ENCODE measurements at places on chromosomes 3 and 15.

DNA sequence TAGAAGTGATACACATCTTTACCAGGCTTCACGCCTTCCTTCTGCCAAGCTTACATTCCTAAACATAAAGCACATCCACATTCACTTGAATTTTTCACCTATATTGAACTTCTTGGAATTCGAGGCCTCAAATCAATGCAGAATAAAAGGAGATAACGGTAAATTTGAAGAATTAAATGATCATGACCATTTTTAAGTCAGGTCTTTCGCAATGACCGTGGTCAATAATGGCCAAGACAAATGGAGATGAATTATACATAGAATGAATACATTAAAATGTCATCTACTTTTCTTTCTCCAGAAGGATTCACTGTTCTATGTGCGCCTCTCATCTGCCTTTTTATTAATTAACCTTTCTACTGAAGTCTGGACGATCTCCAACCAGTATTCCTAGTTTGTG is 5.3 kb upstream of the GOLGA8A start:
- DNase-seq: no peak

DNA sequence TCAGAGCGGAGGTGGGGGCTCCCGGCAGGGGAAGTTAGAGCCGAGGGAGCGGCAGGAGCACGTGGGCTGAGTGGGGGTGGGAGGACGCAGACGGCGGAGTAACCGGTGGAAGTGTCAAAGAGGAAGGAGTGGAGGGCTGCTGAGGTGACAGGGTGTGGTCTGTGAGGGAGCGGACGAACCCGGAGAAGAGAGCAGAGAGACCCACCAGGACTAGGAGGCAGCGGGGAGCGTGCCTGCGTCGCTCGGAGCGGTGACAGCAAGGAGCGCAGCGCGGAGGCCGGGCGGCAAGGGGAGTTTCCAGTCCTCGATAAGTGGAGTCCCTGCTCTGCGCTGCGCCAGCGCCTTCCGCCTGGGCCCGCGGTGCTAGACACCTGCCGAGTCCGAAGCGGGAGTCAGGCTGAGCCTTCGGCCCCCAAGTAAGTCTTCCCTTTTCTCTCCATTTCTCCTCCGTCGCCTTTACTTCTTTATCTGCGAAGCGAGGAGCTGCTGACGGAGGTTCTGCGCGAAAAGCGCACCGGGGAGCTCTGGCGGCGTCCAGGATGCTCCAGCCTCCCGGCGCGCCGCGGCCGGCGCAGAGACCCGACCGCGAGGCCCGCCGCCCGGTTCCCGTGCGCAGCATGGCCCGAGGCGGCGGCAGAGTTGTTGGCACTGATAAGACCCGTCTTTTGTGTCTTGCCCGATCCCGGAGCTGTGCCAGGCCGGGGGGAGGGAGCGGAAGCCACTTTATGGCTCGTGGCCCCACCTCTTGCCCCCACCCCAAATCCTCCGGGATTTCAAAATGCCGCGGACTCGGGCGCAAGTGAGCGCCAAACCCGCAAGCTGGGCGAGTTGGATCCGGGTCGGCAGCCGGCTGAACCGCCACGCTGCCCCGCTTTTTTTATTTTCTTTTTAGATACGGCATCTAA is 533.0 kb upstream of the SEMA6D start:
- no peak for DNase-seq

GRCh38 chr15:52392008-52392687 is 96.5 kb upstream of the MYO5C start:
- no peak for DNase-seq

GRCh38 chr15:97483232-97483631 is 477.3 kb upstream of the ARRDC4 start:
- DNase-seq: no peak

- DNase-seq: no peak
Measured at GRCh38 chr15:92053753-92054316, 200.3 kb downstream of the SLCO3A1 start.

DNA sequence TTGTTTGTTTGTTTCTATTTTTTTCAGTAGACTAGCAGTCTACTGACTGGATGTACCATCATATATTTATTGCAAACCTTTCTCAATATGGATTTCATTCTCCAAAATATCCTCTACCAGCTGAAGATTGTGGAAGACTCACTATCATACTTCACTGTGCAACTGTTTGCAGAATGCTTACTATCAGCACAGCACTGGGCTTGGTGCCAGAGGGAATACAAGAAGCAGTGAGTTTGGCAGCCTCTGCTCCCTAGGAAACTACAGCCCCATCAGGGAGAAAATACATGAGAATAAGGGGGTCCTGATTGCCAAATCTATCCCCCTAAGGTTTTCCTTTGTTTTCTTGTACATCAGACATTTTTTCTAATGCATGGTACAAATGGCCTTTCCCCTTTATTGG is 27.5 kb downstream of the AQP9 start:
- no peak for DNase-seq

GRCh38 chr15:41809526-41810220 is 18.2 kb upstream of the JMJD7 start:
- no peak for DNase-seq

- no peak for DNase-seq
Measured at GRCh38 chr3:35946121-35946853, 307.0 kb downstream of the ARPP21 start.

DNA sequence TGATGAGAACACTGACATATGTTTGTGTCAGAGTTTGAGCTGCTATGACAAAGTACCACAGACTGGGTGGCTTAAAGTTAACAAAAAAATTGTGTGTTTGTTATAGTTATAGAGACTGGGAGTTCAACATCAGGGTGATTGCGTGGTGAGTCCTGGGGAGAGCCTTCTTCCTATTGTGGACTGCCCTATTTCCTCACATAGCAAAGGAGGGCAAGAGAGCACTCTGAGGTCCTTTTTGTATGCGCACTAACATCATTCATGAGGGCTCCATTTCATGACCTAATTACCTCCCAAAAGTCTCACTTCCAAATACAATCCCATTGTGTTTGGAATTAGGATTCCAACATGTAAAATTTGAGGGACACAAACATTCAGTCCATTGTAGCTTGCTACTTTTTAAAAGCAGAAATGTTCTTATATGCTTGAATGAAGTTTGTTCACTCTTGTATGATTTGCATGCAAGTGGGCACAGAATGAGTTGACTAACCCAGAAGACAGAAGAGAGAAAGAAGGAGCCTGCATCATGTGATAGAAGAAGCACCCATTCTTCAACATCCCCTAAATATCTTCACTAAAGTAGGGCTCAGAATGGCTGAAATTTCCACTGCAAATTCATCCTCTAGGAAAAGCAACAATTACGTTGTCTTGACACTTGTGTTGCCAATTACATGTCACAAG is 18.9 kb upstream of the ALCAM start:
- DNase-seq: no peak

DNA sequence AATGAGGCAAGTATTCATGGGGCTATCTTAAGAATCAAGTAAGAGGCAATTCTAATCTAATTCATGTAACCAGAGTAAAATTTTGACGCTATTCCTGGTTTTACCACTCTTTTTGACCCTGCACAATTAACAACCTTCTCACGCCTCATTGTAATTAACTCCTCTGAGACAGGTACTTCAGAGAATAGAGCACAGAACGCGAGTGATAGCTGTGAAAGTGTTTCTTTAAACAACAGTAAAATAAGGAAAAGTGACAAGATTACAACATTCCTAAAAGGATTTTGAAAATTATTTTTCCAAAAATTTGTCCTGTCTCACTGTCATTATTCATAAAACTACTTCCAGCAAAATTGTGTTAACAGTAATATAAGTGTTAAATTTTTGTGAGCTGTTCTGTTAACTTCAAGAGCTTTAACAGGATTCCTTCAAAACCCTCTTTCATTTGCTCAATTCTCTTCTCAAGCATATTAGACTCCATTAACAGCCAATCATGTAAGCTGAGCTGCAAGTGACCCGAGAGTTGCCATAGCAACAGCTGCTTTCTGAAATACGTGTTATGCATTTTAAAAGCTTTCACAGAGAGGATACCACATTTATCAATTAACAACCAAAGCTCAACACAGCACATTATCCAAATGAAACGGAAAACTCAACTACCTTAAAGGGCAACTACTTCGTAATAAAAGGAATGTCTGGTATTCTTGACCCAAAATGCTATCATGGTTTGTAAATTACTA is 93.1 kb downstream of the STAG1 start:
- DNase-seq: no peak

GRCh38 chr3:16912400-16913263 is 27.9 kb downstream of the PLCL2 start:
- DNase-seq: no peak

DNA sequence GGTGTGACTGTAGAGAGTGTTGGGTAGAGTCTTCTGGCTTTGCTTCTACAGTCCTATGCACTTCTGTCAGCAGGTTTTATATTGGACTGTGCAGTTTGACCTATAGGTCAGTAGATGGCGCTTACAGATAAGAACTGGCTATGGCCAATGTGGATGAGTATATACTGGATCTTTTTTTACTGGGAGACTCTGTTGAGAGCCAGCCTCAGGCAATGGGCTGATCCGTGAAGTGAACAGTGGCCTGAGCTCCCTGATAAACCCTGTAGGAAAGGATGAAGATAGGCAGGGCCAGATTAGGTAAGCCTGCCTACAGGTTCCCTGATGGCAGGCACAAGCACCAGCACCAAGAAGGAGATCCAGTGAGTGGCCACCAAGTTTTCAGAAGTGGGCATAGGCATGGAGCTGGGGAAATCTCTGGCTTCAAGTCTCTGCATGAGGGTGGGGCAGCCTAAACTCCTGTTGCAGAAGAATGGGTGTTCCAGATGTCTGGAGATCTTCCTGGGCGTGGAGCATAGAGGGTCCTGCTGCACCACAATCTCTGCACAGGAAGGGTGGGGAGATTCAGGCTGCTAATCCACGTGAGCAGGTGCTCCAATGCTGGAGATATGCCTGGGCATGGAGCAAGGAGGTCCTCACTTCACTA is 326.0 kb upstream of the SGO1 start:
- no peak for DNase-seq

- DNase-seq: no peak
Measured at GRCh38 chr3:57098418-57099310, 38.2 kb downstream of the SPATA12 start.

DNA sequence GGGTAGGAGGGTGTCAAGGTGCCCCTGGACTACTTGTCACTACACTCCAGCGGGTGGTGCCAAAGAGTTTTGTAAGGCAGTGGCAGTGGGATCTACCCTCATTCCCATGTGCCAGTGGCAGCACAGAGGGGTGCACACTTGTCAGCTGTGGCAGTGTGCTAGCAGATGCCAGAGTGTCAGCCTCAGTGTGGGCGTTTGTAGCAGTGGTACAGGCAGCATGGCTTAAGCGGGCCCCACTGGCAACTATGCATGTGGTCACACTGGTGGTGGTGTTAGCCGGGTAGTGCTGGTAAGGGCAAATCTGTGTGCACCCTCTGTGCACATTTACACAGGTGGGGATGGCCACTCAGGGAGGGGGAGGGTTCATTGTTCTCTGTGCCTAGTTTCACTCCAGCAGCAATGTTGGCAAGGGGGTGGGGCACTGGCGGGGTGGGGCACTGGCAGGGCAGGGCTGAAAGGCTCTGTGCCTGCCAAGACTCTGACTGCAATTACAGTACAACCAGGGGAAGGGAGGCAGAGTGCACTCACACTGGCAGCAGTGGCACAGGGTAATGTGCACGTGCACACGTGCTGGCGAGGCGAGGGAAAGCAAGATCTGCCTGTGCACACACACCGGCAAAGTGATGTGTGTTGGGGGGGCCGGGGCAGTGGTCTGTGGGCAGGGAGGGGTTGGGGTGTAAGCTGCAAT is 31.8 kb downstream of the MYO9A start:
- no peak for DNase-seq

DNA sequence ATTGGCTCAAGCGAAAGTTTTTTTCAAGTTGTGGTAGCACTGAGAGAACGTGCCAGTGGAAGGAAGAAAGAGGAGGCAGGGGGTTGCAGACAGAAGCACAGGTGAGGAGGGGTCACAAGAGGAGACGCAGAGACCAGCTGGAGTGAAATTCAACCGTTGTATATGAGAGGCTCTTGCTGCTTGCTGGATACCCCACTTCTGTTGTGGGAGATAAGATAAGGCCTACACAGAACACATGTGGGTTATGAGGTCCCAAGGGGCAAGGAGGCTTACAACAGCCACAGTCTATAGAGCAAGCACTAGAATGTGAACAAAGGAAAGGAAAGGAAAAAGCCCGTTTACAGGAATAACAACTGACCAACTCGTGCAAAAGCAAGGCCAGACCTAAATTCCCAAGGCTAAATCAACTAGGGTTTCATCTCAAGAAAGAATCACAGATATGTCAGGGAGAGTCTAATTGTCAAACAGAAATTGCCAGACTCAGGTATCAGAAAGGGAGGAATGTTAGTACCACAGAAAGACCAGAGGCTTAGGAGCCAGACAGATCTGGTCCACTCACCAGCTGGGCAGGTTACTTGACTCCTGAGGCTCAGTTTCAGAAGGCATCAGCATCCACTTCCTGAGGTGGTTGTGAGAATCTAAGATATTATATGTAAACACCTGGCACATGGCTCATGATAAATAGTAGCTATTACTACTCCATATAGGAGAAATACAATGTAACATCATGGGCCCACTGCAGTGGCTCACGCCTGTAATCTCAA is 60.9 kb downstream of the MSL2 start:
- no peak for DNase-seq

- DNase-seq: no peak
Measured at GRCh38 chr3:50378024-50378423, 18.7 kb upstream of the TMEM115 start.

DNA sequence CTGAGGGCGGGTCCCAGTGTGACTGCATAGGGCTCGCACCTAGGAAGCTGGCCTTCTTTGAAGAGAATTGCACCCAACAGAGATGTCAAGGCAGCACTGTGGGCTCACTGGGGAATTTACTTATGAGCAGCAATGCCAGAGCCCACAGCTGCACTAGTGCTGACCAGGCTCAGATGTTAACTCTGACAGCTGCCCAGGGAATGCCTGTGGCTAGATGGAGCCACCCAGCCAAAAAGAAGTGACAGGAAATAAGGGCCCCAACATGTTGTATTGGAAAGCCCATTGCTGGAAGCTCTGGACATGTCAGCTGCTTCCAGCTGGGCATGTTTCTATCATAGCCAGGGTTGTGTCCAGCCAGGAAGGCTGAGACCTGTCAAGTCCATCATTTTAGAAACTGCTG is 90.9 kb upstream of the ZNF280D start:
- DNase-seq: no peak

All from stimulated activated CD8-positive, alpha-beta memory T cell treated with anti-CD3 and anti-CD28 coated beads, Interleukin-7, amount 100 ng/mL, for 1 hour (primary cell).